ENCODE measurements at places on chromosomes 7 and 10.

- no peak for DNase-seq
Observed at GRCh38 chr7:156781972-156782371, 111.0 kb downstream of the LMBR1 start.

DNA sequence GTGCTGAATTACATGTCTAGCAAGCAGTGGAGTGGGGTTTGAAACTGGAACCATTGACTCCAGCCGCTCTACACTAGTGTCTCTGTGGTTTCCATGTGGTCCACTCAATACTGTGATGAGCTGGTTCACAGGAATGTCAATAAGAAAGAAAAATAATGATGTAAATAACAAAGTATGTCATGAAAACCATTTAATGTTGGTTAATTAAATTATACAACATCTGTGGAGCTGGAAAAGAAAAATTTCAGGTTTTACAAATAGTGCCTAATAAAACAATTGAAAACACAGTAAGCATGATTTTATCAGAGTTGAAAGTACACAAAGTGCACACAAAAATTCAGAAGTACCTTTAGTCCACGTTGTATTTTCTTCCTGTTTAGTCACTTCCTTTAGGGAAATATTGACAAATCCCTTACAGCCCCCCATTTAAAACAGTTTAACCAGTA lies 28.7 kb upstream of the NAMPT start:
- no peak for DNase-seq

GRCh38 chr10:133159950-133160825 lies at the start of gene KNDC1:
Gene KNDC1 (plus strand): TSS chr10:133160219. CDS start chr10:133160468, 249 bp downstream.
- no peak for DNase-seq

DNA sequence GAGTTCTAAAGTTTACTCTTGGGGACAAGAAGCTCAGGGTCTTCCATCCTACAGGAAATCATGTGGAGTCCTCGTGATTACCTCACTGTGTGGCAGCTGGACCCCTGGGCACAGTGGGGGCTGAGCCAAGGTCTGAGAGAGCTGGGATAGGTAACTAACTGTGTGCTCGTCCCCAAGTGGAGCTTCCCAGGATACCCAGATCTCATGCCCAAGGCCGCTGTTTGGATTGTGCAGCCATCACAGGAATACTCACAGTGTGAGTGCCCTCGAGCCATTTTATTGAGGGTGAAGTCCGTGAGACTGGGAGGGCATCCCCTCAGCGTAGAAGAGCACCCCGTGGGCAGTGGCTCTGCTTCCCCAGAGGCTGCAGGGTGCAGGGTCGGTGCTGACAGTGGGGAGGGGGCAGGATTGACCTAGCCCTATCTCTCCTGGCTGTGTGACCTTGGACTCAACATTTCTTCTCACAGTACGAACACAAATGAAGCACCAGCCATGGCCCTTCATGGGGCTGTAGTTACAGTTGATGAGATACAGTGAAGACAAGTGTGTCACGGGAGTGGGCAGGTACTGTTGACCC lies 69.6 kb upstream of the LEP start:
- no peak for DNase-seq

- no peak for DNase-seq
Observed at GRCh38 chr7:131010717-131011431, 276.9 kb upstream of the KLF14 start.

GRCh38 chr10:69646185-69647060 lies 16.4 kb downstream of the FAM241B start:
- no peak for DNase-seq

DNA sequence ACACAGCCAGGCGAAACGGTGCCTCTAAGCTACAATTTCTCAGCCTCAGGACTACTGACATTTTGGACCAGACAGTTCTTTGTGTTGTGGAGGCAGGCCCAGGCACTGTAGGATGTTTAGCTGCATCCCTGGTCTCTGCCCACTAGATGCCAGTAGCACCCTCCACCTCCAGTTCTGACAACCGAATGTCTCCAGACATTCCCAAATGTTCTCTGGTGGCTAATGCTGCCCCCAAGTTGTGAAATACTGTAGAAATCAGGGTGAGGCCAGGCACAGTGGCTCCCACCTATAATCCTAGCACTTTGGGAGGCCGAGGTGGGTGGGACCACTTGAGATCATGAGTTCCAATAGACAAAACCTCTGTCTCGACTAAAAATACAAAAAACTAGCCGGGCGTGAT lies 18.2 kb downstream of the HNRNPF start:
- DNase-seq, result no peak

GRCh38 chr10:102657984-102658724 lies 13.9 kb downstream of the TRIM8 start:
- DNase-seq, result no peak

- DNase-seq, result no peak
Observed at GRCh38 chr10:131249955-131250344, 61.6 kb downstream of the TCERG1L start.

DNA sequence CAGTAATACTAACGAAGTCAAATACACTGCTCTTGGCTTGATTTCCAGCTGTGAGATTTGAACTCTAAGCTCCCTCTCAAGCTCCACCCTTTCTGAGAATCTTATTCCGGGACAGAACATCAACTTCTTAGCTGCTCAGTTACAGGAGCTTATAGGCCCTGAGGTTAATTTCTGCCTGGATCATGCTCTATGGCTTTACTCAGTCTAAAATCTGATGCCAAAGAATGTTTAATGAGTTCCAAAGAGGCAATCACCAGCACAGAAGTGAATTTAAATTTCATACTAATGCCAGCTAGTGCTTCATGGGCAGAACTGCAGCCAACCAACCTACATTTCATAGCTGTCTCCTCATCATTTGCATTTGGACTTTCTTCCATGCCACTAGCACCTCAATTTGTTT lies 707.2 kb downstream of the MAGI2 start:
- DNase-seq, result no peak

DNA sequence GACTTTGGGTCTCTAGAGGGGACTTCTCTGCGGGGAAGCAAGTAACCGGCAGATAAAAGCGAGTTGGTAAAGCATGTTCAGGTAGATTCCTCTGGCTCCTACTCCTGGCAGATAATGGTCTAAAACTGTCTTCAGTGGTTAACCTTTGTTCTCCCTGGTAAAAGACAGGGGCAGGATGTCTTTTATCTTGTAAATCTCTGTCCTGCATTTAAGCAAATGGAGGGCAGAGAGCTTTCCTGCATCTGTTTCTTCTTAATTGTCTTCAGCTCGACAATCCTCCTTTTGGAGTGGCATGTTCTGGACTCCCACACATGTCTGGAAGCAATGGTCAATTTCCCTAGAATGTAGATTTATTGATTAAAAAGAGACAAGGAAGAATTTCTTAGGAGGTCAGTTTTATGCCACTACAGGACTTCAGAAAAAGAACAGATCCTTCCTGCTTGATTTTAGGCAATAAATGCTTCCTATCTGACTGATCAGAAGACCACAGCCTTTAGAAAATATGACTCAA lies 16.6 kb downstream of the C7orf33 start:
- DNase-seq, result no peak

DNA sequence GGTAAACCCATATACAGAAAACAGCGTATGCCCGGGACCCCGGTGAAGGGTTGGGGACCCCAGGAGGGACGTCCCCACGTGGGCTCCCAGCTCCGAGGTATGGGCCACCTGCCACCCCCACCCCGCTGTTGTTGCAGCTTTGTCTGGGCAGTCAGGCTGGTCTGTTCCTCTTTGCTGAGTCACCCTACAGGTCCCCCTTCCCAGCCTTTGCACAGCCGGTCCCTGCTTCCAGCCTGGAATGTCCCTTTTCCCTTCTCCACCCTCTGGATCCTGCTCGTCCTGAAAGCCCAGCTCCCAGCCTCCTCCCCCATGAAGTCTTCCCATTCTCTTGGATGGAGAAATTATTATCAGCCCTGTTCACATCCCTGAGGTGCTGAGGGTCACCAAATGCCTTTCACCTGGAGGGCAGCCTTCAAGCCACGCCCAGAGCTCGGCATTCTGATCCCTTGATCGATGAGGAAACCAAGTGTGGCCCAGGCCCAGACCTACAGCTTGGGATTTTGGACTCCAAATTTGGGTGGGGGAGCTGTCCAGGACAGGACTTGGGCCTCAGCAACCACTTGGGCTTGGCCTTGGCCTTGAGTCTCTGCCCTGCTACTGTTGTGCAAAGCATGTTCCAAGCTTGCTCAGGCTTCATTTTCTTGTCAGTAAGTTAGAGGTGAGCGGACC lies 2.6 kb downstream of the CLDN4 start:
- DNase-seq, result no peak

All from stimulated activated CD8-positive, alpha-beta memory T cell treated with anti-CD3 and anti-CD28 coated beads, Interleukin-4, amount 100 ng/mL, for 4 hours (primary cell).